ENCODE measurements at places on chromosomes 11 and 22.

DNA sequence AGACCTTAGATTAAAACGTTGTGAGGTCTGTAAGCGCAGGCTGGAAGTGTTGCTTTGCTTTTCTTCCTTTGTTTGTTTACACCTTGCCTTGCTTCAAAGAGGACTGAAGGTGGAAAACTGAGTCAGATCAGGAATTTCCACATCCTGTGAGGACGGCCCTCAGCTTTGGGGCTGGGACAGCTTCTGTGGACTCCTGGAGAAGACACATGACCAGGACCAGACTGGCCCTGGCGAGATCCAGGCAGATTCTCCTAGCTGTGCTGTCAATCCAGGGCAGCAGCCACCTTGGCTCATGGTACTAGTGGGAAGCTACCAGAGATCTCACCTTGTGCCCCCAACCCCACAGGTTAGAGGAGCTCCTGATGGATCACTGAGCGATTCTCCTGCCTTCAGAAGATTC is 1461.9 kb downstream of the TBC1D22A start:
- DNase-seq: no peak

DNA sequence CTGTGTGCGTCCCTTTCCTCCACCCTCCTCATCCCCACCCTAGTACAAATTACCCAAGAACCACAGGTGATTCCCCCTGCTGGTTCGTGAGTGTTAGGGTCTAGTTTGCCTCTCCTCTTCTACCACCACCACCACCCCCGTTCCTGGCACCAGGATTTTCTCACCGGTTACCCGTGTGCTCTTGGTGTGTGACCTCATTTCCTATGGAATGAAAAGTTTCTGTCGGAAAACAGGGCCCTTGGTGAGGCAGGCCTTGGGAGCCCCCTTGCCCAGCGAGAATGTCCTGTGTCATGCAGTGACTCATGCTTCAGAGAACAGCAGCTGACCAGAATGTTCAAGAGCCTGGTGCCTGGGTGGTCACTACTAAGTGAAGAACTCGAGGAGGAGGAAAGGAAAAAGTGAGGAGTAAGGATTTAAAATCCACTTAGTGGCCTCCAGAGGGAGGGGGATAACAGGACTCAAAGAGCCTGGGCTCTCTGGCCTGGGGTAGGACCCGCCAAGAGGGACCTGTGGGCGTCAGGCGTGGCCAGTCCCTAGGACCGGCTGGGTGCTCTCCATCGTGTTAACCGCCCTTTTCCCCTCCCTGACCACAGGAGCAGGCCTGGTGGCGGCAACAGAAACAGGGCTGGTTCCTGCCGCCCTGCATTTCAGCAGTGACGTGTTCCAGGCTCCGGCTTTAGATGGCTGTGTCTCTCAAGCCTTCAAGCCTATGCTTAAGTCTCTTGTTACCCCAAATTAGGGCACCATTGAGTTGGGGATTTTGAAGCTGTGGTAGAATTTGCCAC is 30.2 kb downstream of the C22orf31 start:
- DNase-seq: no peak

GRCh38 chr11:124746621-124747243 is 5.3 kb downstream of the VSIG2 start:
- no peak for DNase-seq

GRCh38 chr11:28461338-28461737 is 353.1 kb downstream of the METTL15 start:
- no peak for DNase-seq

- no peak for DNase-seq
These were observed 20.1 kb upstream of the OR8D2 start for GRCh38 chr11:124340142-124340447.

Data from NCI-H2081 treated with DMSO at 0.1 percent for 48 hours (cell line).